Uterine smooth muscle cell (primary cell): ENCODE measurements at places on chromosomes 4 and X. TPM values are rescaled to one million over a fixed set of nuclear protein-coding genes. Genes with fewer than 3 reads are reported as not detected.

Gene FGFBP2
- not detected in 2 replicates for total RNA-seq

Gene MAOB
- 0.37 and 0.66 TPM in 2 replicates for total RNA-seq

Gene EGF
- total RNA-seq, result 1.3 and 1.9 TPM in 2 replicates

Gene RS1
- not detected in 2 replicates for total RNA-seq

Gene CXCL5
- 0.25 and 0.44 TPM in 2 replicates for total RNA-seq

Gene RAI2
- 0.66 and 0.87 TPM in 2 replicates for total RNA-seq

Gene CLTRN
- 0.12 TPM in 1 of 2 replicates, not detected in the other for total RNA-seq

Gene CLNK
- total RNA-seq, result not detected in 2 replicates

Gene GRPR
- total RNA-seq, result 0.11 TPM in 1 of 2 replicates, not detected in the other

Gene RIBC1
- total RNA-seq, result 0.66 and 0.75 TPM in 2 replicates
